ENCODE measurements at places on chromosomes 1 and 21.

DNA sequence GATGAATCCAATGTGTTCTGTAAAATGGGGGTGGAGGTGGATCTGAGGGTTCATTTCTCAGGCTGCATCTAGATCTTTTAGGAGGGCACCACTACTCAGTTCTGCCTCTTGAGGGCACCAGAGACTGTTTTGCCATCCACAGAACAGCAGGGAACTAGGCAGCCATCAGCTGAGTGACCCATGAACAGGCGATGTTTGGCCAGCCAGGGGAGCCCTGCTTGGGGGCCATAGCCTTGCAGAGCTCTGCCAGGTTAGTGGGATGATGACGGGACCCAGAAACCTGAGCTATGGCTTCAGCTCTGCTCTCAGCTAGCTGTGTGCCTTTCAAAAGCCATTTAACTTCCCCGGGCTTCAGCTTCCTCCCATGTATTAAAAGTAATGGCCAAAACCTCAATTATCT is 13.4 kb upstream of the NOS1AP start:
- DNase-seq = peak; percentile 47

GRCh38 chr1:232912845-232913580 is 37.4 kb upstream of the NTPCR start:
- no peak for DNase-seq

DNA sequence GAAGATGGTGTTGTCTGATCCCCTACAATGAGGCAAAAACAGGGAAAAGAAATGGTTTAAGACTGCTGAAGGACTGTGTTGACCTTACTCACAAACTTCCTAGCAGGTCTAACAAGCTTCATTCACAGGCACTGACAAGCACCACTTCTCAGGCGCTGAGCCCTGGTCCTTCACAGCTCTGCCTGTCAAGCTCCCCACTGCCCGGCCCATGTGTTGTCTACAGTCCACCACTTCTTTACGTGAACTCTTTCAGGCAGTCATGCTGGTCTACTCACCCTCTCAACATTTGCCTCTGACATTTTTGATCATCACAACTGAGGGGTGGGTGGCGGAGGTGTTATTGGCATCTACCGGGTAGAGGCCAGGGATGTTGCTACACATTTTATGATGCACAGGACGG is 40.7 kb upstream of the MYBPHL start:
- no peak for DNase-seq

DNA sequence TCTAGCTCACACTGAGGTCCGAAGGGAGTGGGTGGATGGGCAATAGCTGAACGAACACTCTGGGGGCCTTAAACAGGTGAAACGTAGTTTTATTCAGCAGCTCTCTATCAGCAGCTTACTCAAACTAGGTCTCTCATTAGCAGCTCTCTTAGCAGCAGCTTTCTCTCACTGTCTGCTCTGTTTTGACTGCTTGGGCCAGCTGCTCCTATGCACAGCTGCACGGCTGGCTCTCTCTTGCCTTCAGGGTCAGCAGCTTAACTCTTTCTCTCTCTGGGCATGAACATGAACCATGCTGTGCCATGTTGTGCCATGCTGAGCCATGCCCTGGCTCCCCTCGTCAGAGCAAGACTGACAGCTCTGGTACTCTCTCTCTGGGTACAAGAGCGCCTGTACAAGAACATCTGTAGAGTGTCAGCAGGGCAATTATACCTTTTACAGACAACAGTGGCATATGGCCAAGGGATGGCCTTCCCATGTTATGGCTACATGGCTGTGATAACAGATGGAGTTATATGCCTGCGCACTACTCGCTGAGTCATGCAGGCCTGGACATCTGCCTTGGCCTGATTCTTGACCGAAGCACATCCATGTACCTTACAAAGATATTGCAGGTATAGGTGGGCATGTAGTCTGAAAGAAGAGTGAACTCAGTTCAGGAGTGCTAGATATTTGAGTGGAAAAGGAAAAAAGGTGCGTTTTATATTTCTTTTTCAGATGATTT is 152.4 kb downstream of the LEPR start:
- no peak for DNase-seq

GRCh38 chr1:26608895-26609294 is 79.3 kb downstream of the RPS6KA1 start:
- DNase-seq = no peak

DNA sequence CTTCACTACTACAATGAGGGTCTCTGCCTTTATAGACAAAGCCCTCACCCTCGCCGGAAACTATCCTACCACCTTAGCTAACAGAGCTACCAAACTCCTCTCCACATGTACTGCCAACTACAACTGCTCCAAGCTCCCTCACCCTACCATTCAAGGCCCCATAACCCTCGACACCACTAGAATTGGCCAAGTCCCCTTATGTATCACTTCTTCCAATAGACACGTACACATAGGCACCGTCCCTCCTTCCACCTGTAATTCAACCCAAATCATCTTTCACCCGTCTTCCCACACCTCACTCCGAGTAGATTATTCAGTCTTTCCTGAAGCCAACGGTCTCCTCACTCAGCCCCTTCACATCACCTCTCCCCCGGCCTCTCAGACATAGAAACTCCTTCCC is 19.7 kb upstream of the CA6 start:
- DNase-seq = no peak

DNA sequence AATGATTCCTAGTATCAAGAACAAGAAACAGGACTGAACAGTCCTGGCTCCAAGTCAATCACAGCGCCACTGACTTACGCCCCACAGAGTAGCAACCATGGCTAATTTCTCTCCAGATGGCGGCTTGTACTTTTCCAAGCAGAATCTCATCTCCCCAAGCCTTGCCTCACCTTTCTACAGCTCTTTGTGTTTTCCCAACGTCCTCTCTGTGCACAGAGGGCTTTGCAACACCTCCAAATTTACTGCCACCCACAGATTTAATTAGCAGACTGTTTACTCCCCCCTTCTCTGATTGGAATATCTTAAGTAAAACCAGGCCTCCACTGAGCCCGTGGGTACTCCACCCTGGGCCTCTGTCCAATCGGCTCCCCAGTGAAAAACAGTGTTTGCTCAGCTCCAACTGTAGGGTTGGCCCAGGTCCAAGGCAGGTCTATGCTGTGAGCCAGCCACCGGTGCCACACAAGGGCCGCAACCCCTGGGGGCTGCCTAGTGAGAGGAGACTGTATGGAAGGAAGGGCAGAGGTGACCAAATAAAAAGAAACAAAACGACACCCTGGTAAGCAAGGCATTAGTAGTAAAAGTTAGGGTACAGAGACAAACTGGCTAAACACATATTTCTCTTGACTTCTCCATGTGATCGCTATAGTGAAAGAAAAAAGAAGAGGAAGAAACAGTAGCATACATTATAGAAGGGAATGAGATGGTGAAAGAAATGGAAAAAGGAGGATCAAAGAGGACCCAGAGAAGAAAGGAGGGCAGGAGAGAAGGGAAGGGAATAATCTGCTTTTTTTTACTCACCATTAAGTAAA is 128.4 kb upstream of the SOD1 start:
- no peak for DNase-seq

DNA sequence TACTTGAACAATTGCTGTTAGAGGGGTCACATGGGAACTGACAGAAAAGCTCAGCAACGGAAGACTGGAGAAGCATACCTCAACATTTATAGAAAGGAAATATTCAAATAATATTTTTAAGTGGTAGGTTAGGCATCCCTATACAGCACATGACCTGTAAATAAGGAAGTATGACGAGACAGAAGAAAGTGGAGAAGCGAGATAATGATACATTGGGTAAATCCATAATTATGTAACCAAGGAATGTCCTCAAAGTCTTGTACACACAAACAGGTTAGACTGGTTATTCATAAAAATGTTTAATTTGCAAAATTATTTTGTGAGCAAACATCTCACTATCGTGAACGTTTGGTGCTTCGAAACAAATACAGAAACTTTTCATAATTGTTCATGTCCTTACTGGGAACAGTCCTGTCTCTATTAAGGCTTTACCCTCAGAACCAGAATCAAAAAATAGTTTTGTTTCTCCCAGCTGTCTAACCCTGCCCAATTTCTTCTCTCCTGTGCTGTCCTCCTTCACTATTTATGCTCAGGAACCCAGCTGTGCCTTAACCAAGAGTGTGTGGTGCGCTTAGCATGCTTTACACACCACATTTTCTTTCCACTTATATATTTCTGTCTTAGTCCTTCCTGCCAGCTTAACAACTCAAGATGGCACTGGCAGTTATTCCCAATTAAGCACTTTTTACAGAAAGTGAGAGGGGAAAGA is 10.2 kb downstream of the KMO start:
- DNase-seq = no peak

GRCh38 chr1:178581351-178582303 is 68.7 kb downstream of the TEX35 start:
- DNase-seq = no peak
